ENCODE measurements at places on chromosomes 4 and X.

DNA sequence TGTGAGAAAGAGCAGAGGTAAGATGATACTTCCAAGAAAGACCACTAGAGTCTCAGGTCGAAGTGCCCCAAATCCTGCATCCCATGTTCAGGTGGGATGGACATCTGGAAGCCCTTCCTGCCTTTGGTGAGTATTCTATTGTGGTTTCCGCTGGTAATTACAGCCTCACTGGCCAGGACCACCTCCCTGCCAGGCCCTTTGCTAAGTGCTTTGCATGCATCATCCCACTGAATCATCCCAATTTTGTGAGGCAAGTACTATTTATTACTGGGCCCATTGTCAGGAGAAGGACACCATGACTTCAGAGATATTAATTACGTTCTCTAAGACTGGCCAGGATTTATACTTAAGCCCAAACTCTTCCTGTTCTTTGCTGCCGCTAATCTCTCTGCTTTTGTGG is 10.7 kb upstream of the PASD1 start:
- no peak for DNase-seq

DNA sequence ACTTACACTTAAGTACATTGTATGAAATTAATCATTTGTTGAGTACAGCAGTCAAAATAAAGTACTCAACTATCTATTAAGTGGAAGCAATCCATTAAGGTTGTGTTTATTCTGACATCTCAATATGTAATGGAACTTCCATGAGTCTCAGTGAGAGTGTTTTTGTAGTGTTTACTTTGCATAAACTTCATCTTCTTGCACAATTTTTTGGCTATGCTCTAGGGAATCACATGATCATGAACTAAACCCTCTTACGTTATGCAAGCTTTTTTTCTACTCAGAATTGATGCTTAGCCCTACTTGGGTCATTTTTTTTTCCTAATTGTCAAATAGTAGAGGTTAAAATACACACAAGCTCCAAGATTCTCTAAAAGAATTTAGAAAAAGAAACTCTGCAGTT is 21.1 kb upstream of the PIGA start:
- no peak for DNase-seq

GRCh38 chrX:69309074-69309792 is 144.0 kb upstream of the PJA1 start:
- DNase-seq = no peak

DNA sequence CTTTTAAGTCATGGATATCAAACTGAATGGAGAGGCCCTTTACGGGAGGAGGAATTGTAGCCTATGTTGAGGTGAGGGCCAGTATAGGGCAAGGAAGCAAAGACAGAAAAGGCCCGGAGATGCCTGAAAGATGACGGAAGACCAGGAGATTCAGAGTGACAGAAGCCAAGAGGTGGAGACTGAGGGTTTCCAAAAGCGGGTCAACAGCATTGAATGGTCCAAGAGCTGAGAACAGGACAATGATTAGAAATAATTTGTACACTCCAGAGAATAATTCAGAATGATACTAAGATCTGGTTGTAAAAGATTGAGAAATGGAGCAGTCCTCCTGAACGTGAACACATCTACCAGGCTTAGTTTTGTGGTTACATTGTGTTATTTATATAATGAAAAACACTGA is 45.5 kb upstream of the ZNF518B start:
- DNase-seq = no peak

GRCh38 chr4:106096454-106096853 is 201.2 kb downstream of the NPNT start:
- no peak for DNase-seq

DNA sequence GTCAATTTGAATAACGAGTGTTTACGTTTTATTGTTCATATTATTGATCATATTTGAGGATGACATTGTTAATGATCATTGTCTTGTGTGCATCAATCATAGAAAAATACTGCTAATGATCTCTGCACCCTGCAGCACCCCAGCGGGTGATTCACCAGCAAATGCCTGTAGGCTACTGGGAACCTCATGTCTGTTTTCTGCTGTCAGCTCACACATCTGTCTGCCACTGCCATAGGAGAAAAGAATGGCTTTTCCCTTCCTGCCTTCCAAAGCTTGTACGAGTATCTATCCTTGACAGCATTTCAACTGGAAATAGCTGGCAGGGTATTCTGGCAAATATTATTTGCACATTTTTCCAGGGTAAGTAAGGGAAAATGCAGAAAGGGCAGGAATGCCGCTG is 272.1 kb upstream of the TRAM1L1 start:
- DNase-seq = no peak

GRCh38 chr4:92658318-92658717 is 354.6 kb downstream of the GRID2 start:
- DNase-seq = no peak

DNA sequence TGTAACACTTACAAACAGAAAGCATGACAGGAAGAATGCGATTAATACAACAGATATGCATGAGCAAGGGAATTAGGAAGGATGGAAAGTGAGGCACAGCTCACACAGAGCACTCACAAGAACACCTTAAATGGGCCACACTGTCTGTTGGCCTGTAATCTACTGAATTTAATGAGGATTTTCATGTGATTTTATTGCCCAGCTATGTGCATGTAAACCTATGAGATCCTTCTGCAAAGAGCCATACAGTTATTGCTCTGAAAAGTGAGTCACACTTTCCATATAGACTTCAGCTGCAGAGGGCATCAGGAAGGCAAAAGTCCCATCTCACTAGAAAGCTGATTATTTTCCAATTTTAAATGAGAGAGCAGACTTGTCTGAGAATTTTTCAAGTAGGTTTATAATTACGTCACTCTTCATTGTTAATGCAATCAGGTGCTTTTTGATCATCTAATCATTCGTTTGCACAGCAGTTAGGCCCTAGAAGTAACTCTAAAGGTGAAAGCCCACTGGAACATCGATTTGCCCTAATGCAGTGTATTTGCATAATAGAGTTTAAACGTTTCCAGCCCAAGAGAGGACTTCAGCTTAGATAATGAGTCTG is 832.7 kb upstream of the INTU start:
- no peak for DNase-seq

- no peak for DNase-seq
Measured at GRCh38 chr4:17757621-17758020, 23.8 kb downstream of the FAM184B start.

- DNase-seq = no peak
Measured at GRCh38 chr4:61400439-61401038, 200.4 kb downstream of the ADGRL3 start.

DNA sequence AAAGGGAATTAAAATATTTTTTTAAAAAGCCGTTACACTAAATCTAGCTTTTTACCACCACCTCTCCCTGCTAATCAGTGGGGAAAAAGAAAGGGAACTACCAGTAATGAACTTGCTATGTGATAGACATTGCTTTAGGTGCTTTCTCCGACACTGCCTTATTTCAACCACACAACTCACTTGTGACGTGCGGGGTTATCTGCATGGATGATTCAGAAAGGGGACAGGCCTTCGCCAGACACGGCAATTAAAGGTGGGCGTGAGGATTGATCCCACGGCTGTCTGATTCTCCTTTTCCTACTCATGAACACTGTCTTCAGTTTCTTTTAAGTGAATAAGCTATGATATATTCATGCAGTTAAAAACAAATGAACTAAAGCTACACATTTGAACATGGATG is 882 bp upstream of the CXCR3 start:
- no peak for DNase-seq

DNA sequence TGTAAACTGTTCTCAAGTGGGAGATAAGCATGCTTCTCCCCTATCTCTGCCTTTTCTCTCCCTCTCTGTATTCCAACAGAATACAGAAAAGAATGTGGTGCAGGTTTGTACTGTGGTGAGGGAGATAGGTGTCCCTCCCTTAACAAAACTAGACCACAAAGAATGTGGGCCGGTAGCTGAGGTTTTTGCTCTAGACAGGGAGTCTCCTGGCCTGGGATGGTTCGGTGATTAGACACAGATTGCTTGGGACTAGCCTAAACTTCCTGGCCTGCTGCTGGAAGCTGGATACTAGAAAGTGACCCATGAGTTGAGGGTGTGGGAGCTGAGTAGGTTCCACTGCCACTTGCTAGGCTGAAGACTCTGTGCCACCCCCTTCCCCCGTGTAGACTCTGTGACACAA is 143.0 kb downstream of the CXXC4 start:
- DNase-seq = no peak

- DNase-seq = no peak
Measured at GRCh38 chr4:133865612-133866327, 335.8 kb downstream of the PABPC4L start.

DNA sequence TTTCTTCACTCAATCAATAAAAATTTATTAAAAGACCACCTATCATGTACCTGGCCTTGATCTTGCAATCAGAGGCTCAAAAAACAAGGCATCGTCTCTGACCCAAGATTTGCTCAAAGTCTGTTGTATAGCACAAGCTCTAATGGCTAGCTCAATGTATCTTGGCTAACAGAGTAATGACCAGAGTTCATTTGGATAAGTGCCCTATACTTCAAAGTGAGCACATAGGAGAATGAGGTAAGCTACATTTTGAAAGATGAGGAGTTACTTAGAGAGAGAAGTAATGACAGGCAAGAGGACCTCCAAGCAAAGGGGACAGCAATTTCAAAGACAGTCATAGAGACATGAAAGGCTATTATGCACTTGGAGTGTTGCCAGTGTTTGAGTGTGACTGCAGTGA is 22.9 kb upstream of the GABRQ start:
- DNase-seq = no peak

DNA sequence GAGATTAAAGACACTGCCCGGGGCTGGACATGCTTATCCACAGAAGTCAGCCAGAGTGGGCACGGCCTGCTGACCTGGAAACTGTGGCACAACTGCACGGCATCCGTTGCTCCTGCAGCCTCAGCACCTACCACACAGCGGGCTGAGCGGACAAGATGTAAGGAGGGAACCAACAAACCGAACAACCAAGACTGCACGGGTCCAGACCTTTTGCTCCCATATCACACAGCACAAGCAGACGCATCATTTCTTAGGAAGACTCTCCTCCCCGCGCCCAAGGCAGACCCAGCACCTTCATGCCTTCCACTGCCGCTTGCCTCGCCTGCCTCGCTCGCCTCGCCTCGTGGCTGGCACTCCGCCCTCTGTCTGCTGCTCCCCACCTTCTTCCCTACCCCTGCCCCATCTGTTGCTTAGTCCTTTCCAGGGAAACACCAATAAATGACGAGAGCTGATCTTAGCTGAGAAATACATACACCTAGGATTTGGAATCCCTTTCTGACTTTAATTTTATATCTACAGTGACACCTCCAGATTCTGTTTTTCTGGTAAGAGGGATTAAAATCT is 79.0 kb downstream of the AFAP1 start:
- DNase-seq = no peak

- no peak for DNase-seq
Measured at GRCh38 chrX:19745077-19745476, 142.3 kb downstream of the SH3KBP1 start.

All from activated naive CD4-positive, alpha-beta T cell (primary cell).